Uterus (tissue), 4 donors: ENCODE measurements at places on chromosomes 2 and 18. TPM values are rescaled to one million over a fixed set of nuclear protein-coding genes. Genes with fewer than 3 reads are reported as not detected.

XIRP2 gene
- not detected for total RNA-seq

IGFBP2 gene
- total RNA-seq = 59.5 TPM

GORASP2 gene
- 23.1 TPM for total RNA-seq

ATP6V1B1 gene
- total RNA-seq = not detected

BCL11A gene
- 8.8 TPM for total RNA-seq

GALM gene
- 9.4 TPM for total RNA-seq

- no peaks in the 10 kb centered on the region for H3K36me3 ChIP-seq
- peaks cover 14% of the 10 kb centered on the region for H3K4me1 ChIP-seq
- peak; percentile 56 for DNase-seq
- peak overlapping the region; percentile 50 for H3K27ac ChIP-seq
- no peaks in the 10 kb centered on the region for H3K27me3 ChIP-seq
- no peak overlapping the region for H3K4me3 ChIP-seq
Measured at GRCh38 chr2:71934595-71935261, 212.9 kb downstream of the CYP26B1 start.

DNA sequence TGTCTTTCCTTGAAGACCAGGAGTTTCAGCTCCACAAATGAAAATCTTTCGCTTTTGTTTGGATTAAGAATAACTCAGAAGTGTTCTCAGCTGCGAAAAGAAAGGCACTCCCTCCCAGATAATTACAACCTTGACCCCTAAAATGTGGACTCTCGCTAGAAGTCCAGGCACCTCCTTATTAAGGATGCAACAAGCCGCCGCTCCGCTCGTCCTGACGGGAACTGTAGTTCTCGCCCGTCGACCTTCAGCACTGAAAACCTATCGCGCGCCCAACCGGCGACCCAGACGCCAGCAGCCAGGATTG, 559 bp downstream of the IMMT start:
- peak overlapping the region; percentile 97 for H3K4me3 ChIP-seq
- no peaks in the 10 kb centered on the region for H3K27me3 ChIP-seq
- no peak for DNase-seq
- peak overlapping the region; percentile 98 for H3K27ac ChIP-seq

DNA sequence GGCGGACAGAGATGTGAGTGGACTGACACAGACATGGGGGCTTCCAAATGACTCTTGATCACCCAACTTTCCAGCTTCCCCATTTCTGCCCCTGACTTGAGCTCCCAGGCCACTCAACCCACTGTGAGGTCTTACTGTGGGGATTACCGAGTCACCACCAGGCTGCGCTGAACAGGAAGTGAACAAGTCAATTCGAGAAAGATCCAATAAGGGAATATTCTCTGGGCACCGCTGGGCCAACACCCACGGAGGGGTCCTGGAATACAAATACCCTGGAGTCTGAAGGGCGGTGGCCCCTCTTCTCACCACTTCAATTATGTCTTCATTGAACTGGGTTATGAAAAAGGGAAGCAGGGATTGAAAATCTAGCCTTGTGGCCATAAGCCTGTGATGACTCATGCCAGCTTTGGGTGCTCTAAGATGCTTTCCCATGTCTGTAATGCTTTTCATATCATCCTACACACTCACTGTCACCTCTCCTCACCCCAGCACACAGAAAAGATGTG, 37.7 kb downstream of the BCL11A start:
- no peak overlapping the region for H3K4me3 ChIP-seq
- DNase-seq = no peak
- no peaks in the 10 kb centered on the region for H3K27me3 ChIP-seq
- H3K27ac ChIP-seq = peak overlapping the region; percentile 15
- H3K4me1 ChIP-seq = no peaks in the 10 kb centered on the region

DNA sequence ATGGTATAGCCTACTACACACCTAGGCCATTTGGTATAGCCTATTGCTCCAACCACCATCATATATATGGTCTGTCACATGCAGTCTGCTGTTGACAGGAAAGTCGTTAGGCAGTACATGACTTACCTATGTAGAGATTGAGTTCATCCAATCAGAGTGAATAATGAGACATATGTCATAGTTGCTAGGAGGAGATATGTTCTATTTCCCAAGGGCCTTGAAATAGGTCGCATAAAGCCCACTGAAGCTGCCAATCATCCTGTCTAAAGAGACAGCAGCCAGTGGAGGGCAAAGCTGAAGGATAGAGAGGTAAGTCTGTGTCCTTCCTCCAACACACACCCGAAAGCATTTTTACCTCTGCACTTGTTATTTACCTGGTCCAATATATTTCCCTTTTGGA, 263.4 kb downstream of the PTPRM start:
- no peaks in the 10 kb centered on the region for H3K27me3 ChIP-seq
- no peak for DNase-seq
- no peak overlapping the region for H3K4me3 ChIP-seq
- H3K27ac ChIP-seq = no peak overlapping the region
- no peaks in the 10 kb centered on the region for H3K36me3 ChIP-seq

GRCh38 chr2:216992056-216992675, 132.3 kb upstream of the TNP1 start:
- DNase-seq = peak; percentile 68
- no peak overlapping the region for H3K4me3 ChIP-seq
- H3K4me1 ChIP-seq = peaks cover 9% of the 10 kb centered on the region
- H3K36me3 ChIP-seq = no peaks in the 10 kb centered on the region

DNA sequence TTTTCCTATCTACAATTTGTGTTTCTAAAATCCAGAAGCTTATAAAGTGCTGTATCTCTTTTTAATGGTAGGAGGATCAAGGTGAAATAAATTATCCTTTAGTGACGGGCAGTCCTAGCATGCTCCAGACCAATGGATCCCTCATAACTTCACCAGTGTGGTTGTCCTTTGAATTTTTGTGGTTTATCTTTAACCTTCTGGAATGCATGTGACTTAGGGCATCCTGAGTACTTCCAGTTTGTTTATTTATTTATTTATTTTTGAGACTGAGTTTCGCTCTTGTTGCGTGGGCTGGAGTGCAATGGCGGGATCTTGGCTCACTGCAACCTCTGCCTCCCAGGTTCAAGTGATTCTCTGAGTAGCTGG, 40.4 kb downstream of the NUP35 start:
- no peaks in the 10 kb centered on the region for H3K4me1 ChIP-seq
- no peak overlapping the region for H3K4me3 ChIP-seq
- H3K36me3 ChIP-seq = no peaks in the 10 kb centered on the region
- no peak for DNase-seq
- no peaks in the 10 kb centered on the region for H3K27me3 ChIP-seq

GRCh38 chr18:31243740-31244512, 74.0 kb upstream of the DSG1 start:
- peak overlapping the region; percentile 23 for H3K27ac ChIP-seq
- H3K36me3 ChIP-seq = no peaks in the 10 kb centered on the region
- no peak for DNase-seq
- no peaks in the 10 kb centered on the region for H3K4me1 ChIP-seq
- H3K27me3 ChIP-seq = no peaks in the 10 kb centered on the region
